ENCODE measurements at places on chromosomes 7 and 10. TPM values are rescaled to one million over a fixed set of nuclear protein-coding genes. Genes with fewer than 3 reads are reported as not detected.

GRCh38 chr10:44977287-44978212 is 1.1 kb downstream of the DEPP1 start:
- DNase-seq: no peak

- no peak for DNase-seq
Observed at GRCh38 chr7:141001546-141001945, 13.2 kb downstream of the MRPS33 start.

GRCh38 chr7:38656968-38657367 is 25.8 kb upstream of the AMPH start:
- no peak for DNase-seq

- no peak for DNase-seq
Observed at GRCh38 chr10:12724807-12725579, 276.5 kb downstream of the CCDC3 start.

DNA sequence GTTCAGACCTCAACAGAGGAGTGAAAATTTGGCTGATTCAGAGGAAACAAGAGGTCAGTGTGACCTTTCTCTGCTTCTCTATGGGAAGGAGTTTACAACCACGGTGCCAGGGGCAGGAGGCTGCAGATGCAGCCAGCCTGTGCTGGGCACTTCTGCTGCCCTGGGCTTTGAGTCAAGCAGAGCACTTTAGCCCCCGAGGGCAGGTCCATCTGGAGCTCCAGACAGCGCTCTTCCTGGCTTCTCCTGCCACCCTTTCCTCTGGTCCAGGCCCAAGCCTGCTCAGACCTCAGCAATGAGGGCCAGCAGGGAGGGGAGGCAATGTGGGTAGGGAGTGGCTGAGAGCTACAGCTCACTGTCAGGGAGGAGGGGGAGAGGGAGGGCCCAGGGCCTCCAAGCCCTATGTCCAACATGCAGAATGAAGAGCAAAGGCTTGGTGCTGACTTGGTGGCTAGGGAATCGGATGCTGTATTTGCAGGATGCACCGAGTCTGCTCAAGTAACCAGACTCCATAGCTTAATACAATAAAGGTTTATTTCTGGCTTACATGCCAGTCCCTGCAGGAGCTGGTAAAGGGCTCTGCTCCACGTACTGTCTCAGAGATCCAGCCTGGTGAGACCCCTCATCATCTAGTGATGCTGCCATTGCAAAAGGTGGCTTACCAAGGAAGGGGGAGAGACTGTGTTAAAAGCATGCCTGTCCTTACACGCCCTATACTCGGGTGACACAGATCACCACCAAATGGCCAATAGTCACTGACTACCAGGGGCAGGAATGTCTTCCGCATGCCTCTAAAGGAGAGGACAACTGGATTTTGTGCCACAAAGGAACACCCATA is 481.6 kb downstream of the RPS24 start:
- no peak for DNase-seq

DNA sequence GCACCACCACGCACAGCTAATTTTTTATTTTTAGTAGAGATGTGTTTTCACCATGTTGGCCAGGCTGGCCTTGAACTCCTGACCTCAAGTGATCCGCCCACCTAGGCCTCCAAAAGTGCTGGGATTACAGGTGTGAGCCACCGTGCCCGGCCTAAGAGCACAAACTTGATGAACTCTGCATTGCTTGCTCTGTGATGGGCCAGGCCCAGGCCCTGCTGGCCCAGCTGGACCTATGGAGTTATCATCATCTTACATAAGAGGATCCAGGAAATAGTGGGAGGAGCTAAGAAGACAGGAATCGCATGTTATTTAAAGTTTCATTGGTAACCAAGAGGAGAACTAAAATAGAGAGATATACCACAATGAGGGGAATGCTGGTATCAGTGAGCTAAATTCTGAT is 86.9 kb downstream of the DAGLB start:
- DNase-seq: no peak

DNA sequence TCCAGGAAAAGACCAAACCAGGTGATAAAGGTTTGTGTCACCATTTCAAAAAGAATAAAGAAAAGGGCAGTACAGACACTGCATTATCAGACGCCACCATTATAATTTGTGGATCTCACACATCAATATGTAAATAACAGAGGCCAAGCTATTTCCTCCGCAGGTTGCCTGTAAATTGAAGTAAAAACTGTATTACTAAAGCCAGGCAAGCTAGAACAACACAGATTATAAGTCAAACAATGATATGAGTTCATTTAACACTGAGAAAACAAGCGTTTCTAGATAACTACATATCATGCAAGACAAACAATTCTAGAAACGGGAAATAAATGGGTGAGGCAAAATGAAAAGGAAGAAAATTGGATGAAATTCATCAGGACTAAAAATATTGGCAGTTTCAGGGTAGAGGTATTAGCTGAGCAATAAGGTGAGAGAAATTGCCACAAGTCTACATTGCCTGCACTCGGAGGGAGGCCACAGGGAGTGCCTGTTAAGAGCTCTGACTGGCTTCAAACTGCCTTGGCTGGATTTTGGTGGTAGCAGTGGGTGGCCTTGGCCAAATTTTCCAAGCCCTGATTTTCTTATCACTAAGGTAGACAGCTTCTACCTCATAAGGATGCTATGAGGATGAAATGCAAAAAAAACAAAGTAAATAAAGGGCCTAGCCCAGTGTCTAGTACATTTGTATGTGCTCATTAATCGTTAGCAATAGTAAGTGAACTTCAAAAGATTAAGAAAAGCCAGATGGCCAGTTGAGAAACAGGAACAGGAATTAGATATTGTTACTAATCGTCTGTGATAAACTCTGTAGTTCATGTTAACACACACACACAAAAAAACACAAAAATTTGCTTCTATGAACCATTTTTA is 240.0 kb upstream of the NFE2L3 start:
- no peak for DNase-seq

DNA sequence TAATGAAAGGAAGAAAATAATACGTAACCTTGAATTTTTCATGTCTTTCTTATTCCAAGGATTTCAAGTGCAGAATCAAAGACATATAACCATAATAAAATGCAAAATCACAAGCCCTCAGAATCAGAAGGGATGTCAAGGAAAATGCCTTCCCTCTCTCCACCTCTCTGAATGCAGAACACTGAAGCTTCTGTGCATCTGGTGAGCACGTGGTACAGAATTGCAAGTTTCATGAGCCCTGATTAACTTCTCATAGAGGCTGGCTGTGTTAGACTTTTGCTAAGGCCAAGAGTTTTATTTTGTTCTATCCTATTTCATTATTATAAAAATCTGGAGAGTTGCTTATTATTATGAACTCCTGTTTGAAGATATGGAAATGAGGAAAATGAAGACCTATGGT is 533.7 kb upstream of the POM121L12 start:
- DNase-seq: no peak

Gene SPDYE16
- 0.23 TPM for polyA plus RNA-seq

Gene NXPH1
- polyA plus RNA-seq: 0.14 TPM

Gene HOXA5
- polyA plus RNA-seq: 9.9 TPM

Gene NPS
- not detected for polyA plus RNA-seq

All from urinary bladder (tissue), 4 donors.